Stimulated activated CD4-positive, alpha-beta T cell treated with anti-CD3 and anti-CD28 coated beads, Interleukin-12 subunit alpha, Interleukin-12 subunit beta, amount 100 ng/mL, for 48 hours (primary cell): ENCODE measurements at places on chromosomes 16 and 17.

DNA sequence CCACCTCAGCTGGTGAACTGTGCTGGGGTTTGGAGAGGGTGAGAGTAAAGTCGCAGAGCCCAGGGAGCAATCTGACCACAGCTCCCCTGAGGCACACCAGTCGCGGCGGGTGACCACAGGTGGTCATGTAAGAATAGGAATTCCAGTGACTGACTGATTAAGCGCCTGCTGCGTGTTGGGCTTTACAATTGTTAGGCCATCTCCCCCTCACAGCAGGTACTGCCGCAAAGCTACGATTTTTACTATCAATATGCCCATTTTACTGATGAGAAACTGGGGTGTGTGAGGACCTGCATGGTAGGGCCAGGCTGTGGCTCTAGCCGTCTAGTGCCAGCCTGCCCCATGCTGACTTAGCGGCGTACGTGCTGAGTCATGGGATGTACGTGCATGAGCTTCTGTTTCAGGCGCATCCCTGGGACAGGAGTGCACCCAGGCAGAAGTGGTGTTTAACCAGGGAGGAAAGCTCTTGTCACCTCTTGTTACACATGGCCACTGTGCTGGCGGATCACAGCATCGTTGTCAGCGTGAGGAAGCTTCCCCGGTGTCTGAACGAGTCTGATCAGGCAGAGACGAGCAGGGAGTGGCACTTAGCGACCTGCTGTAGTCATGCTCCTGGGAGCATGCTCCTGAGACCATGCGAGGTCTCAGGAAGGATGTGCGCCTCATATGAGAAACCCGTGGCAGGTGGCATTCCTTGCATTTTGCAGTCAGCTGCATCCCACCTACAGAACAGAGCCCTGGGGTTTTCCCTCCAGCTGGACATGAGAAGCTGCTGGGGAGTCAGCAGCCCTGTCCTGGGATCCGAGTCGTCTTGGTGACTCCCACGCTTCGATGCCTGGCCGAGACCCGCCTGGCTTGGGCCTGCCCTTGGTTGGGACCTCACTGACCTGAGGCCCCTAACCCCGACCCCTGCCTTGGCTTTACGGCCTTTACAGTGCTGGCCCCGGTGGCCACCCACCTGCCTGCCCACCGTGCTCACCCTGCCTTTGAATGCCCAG, 163.7 kb upstream of the CHMP6 start:
- no peak for DNase-seq

DNA sequence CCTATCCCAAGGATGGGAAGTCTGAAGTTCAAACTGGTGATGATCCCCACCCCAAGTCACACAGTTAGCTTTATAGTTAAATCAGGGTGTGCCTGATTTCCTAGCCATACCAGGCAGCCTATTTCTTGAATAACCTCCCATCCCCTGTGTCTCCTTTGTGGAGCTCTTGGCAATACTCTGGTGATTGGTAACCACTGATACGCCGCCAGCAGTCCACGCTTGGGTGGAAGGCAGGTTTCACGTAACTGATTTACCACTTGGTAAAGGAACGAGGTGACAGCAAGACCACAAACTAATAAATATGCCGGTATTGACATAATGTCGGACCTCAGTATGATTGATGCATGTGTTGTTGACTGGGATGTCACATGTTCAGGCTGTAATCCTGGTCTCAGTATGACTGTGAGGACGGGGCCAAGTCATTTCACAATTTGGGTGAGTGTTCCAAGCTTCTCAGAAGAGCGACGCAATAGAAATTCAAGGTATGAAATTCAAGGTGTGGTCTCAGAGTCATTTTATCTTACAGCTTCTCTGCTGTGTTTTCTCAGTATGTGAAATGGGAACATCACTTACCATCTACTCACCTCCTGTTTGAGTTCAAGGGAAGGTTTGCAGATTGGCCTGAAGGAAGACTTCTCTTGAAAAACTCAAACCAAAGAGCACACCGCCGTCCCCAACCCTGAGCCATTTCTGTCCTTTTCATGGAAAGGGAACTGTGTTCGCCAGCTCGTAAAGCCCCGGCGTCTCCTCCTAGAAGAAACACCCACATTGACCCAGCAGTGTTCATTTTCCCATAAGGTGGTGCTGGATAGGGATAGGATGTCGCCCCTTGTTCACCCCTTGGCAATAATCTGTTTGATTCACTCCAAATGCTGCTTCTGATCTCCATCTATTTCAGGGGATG, 678.9 kb downstream of the WWOX start:
- DNase-seq, result peak; percentile 73

- no peak for DNase-seq
Observed at GRCh38 chr16:16780588-16780987, 401.6 kb downstream of the NPIPA7 start.

DNA sequence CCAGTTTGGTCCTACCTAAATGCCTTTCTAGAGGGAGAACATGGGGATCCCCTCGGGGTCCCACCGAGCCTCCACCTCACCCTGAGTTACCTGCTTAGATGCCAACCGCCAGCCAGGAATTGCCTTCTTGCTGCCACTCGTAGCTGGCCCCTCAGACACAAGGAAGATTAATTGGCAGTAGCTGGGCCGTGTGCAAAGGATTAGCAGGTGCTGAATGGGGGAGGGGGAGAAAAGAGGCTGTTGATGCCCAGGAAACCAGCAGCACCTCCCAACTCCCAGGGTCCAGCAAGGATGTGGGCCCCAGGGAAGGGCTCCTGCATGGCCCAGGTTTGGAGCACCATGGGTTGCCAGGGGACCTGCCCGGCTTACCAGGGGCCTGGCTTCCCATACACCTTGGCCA, at the start of gene CNGB1:
CNGB1 (minus strand) TSS at position 159 of the 400 bp plus-strand sequence. CDS start 3,842 bp downstream, outside the sequence.
- no peak for DNase-seq

DNA sequence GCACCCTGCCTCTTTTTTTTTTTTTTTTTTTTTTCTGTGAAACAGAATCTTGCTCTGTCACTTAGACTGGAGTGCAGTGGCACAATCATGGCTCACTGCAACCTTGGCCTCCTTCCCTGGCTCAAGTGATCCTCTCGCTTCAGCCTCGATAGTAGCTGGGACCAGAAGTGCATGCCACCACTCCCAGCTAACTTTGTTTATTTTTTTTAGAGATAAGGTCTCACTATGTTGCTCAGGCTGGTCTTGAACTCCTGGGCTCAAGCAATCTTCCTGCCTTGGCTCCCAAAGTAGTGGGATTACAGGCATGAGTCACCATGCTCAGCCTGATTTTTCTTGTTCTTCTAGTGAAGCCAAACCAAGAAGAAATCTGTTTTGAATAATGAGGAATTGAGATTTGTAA, 25.0 kb downstream of the CDK12 start:
- no peak for DNase-seq

DNA sequence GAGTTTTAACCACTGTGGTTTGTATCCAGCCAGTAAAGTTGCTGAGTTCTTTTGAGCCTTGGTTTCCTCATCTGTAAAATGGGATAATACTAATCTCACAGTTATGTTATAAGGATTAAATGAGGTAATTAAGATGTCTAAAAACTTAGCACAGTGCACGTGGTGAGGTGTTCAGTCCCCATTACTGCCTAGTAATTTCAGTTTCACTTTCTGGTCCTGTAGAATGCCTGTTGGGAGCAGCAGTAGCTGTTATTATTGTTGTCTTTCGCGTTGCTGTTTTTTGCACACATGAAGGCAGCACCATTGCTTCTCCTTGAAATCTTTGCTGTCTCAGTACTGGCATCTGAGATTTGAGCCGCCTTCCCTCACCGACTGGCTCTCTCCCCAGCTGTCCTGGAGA, 182.4 kb downstream of the DNAH9 start:
- DNase-seq, result no peak

DNA sequence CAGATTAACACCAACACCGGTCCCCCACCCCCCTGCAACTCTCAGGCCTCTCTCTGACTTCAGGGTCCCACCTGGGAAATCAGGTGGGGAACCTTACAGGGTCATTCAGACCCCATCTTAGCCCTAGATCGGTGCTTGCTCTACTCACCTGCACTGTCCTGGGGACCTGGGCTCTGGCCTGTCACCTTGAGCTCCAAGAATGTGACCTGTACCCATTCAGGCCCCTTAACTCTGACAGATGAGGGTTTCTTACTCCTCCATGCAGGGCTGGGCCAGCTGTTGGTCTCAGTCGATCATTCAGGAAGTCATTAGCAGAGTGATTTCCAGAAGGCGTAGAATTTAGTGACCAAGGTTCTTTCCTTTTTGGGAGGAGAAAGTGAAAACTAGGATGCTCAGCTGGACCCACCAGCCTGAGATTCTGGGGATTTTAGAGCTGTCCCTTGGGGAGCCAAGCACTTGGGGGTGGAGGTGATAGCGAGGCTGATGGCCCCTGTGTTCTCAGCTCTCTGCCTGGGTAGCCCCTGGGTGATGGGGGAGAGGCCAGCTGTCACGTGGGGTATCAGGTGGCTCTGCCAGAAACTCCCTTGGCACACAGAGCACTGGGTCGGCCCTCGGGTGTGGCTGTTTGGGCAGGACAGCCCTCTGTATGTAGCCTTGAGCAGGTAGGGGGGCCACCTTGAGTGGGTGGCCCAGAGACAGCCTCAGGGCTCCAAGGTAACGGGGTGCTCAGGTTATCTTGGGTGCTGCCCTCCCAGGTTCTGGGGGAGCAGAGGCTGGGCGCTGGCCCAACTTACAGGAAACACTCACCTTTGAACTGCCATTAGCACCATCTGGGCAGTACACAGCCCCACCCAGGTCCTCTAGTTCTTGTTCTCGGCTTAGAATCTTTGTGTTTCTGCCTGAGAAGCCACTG, 724 bp downstream of the MVP start:
- DNase-seq, result no peak

GRCh38 chr16:77300256-77300655, 101.0 kb downstream of the SYCE1L start:
- DNase-seq, result no peak

- DNase-seq, result no peak
Observed at GRCh38 chr17:27532269-27533263, 76.3 kb downstream of the KSR1 start.
